ENCODE measurements at places on chromosomes 7 and 10.

- DNase-seq, result no peak
Observed at GRCh38 chr10:50379616-50380015, 128.3 kb upstream of the ASAH2 start.

- DNase-seq, result no peak
Observed at GRCh38 chr10:89700923-89701241, 508 bp upstream of the KIF20B start.

DNA sequence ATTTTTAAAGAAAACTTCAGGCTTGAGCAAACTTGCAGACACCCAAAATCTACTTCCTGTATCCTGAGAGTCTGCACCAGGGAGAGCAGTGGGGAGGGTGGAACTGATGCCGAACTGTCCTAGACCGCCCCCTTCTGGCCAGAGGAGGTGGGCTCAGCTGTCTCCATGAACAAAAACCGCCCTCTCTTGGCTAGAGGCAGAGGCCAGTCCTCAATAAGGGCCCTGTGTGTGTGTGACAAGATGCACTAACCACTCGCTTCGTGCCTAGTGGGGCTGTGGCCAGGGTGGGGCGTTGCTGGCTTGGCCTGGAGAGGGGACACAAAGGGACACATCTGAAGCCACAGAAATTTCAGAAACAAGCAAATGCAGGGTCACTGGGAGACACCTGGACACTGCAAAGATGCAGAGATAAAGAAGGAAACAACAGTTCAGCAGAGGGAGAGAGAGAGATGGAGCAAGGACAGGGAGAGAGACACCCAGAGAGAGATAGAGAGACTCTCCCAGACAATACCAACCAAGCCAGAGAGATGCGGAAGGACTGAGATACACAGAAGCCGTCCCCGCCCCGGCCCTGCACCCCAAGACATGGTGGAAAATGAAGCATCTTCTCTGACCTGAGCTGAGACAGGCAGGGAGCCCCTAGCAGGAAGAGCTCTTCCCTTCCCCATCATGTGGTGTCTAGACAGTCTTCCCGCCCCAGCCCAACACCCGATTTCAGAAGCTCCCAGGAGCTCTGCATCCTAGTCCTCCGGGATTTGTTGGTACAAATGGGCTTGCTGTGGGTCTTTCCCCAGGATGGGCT lies 22.7 kb upstream of the FXYD4 start:
- DNase-seq, result peak; percentile 81

- DNase-seq, result no peak
Observed at GRCh38 chr10:84224411-84225028, 824 bp downstream of the LRIT2 start.

DNA sequence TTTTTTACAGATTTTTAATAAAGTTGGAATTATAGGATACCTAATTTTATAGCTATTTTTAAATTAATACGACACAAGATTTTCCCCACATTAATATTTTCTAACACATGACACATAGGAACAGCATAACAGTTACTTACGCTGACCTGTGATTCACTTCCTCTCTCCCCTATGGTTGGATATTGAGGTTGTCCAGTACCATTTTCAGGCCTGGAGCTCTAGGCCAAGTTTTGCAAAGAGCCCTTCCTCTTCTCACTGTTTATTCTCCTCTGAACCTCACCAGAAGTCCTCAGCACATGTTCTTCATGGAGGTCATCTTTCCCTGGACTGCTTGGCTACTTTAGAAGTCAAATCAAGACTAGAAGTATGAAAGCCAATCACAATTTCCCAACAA lies 28.2 kb downstream of the LYZL1 start:
- DNase-seq, result no peak

- no peak for DNase-seq
Observed at GRCh38 chr7:121006711-121007315, 18.3 kb downstream of the CPED1 start.

DNA sequence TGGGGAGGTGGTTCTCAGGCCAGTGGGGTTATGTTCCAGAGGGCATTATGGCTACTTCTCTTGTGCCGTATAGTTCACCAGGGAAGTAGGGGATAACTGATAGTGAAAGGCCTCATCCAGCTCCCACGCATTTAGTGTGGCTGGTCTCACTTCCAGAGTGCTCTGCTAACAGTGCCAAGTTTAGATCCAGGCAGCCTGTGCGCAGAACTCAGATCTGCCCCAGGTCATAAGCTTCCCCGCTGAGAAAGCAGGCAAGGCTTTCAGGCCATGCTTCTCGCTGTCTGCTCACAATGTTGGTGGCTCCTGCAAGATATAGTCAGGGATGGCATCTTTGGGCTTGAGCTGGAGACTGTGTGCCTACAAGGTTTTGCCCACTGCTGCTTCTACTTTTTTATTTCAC lies 11.3 kb downstream of the AGK start:
- DNase-seq, result no peak
